Osteoblast (primary cell): ENCODE measurements at places on chromosomes 7 and 10. TPM values are rescaled to one million over a fixed set of nuclear protein-coding genes. Genes with fewer than 3 reads are reported as not detected.

The FAM241B gene
- 0.36 TPM in 1 of 2 replicates, not detected in the other for total RNA-seq

The NPC1L1 gene
- not detected in 2 replicates for total RNA-seq

The CFAP69 gene
- total RNA-seq, result 5.4 and 8.8 TPM in 2 replicates

- DNase-seq, result no peak
- no peak overlapping the region for H3K4me3 ChIP-seq
- H3K27me3 ChIP-seq, result no peaks in the 10 kb centered on the region
- no peaks in the 10 kb centered on the region for H3K36me3 ChIP-seq
- H3K27ac ChIP-seq, result no peak overlapping the region
Measured at GRCh38 chr7:104397442-104397841, 69.0 kb downstream of the LHFPL3 start.

DNA sequence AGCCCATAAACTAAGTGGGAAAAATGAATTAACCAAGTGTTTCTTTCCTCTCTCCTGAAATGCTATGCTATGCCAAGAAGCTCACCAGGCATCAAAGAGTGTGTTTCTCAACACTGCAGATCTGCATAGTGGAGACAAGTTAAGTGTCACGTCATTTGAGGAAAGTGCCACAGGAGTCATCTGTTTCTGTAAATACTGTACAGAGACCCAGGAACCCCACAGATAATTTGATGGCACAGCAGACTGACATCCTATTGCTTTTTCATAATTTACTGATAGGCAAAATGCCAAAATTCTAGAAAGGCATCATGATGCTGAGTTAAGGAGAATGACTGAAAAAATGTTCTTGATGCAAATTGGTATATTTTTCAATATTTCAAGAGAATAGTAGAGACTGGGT, 124.3 kb downstream of the NRCAM start:
- H3K4me1 ChIP-seq, result no peaks in the 10 kb centered on the region
- H3K27ac ChIP-seq, result no peak overlapping the region
- no peaks in the 10 kb centered on the region for H3K36me3 ChIP-seq
- no peaks in the 10 kb centered on the region for H3K27me3 ChIP-seq

- H3K36me3 ChIP-seq, result peaks cover 10% of the 10 kb centered on the region
- peaks cover 28% of the 10 kb centered on the region for H3K4me1 ChIP-seq
Measured at GRCh38 chr10:103668351-103669242, 175.1 kb downstream of the NEURL1 start.

GRCh38 chr10:6721480-6721879, 141.4 kb upstream of the PRKCQ start:
- DNase-seq, result peak; percentile 73
- H3K27me3 ChIP-seq, result no peaks in the 10 kb centered on the region
- peak overlapping the region; percentile 23 for H3K4me3 ChIP-seq

DNA sequence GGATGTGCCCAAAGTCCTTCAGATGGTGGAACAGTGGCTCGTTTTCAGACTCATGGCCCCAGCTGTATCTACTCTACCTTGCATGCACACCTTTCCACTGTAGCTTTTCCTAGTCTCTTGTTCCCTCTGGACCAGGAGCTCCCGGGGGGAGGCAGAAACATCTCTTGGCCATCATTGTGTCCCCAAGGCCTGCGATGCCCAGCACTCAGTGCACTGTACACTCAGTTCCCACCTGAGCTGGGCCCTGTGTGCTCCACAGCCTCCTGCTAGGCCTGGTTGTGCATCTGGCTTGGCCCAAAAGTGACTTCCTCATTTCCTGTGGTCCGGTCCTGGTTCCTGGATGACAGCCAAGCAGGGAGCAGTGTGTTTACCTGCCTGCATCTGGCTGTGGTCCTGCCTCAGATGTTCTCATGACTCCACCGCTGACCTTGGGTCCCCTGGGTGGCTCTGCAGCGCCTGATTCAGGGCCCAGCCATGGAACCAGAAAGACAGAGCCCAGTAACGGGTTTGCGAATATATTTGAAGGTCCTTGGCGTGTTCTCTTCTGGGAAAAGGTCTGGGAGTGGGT, 9.9 kb upstream of the DOCK1 start:
- no peaks in the 10 kb centered on the region for H3K4me1 ChIP-seq
- H3K4me3 ChIP-seq, result no peak overlapping the region
- DNase-seq, result peak; percentile 73
- H3K27me3 ChIP-seq, result peaks cover 11% of the 10 kb centered on the region
- no peak overlapping the region for H3K27ac ChIP-seq

GRCh38 chr10:61834519-61834918, 67.0 kb upstream of the ARID5B start:
- H3K4me1 ChIP-seq, result peaks cover 40% of the 10 kb centered on the region
- H3K4me3 ChIP-seq, result no peak overlapping the region
- H3K27ac ChIP-seq, result peak overlapping the region; percentile 68
- no peak for DNase-seq

- H3K27me3 ChIP-seq, result no peaks in the 10 kb centered on the region
- H3K4me3 ChIP-seq, result no peak overlapping the region
- no peaks in the 10 kb centered on the region for H3K36me3 ChIP-seq
- no peak overlapping the region for H3K27ac ChIP-seq
- DNase-seq, result no peak
Measured at GRCh38 chr7:129906700-129907099, 46.1 kb downstream of the UBE2H start.

GRCh38 chr10:114649217-114649903, 8.7 kb downstream of the ABLIM1 start:
- peaks cover 15% of the 10 kb centered on the region for H3K4me1 ChIP-seq
- H3K36me3 ChIP-seq, result no peaks in the 10 kb centered on the region
- no peak overlapping the region for H3K4me3 ChIP-seq
- H3K27me3 ChIP-seq, result no peaks in the 10 kb centered on the region
- no peak overlapping the region for H3K27ac ChIP-seq
- no peak for DNase-seq

DNA sequence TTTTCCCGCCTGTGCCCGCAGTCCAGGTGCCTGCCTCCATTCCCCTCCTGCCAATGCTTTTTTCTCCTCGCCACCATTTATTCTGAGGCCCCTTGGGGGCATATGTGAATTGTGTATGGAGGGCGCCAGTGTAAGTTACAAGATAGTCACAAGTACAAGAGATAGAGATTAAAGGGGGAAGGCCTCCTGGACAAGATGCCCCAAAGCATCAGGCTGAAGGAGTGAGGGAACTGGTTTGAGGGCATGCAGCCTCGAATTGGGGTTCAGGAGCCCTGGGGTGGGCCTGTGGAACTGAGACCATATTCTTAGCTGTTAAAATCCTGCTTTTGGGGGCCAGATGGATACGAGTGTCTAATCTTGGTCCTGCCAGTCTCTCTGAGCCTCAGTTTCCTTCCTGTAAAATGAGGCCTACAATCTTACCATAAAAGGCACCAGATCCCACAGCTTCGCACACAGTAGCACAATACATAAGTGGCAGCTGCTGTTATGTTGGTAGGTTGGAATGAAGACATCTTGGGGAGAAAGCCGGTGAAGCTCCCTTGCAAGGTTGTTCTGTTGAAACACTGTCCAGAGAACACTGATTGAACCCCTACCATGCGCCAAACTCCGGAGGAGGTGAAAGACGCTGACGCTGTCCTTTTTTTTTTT, 545 bp upstream of the COMTD1 start:
- H3K36me3 ChIP-seq, result peaks cover 12% of the 10 kb centered on the region
- no peaks in the 10 kb centered on the region for H3K27me3 ChIP-seq
- DNase-seq, result no peak
- no peak overlapping the region for H3K27ac ChIP-seq
- H3K4me1 ChIP-seq, result peaks cover 13% of the 10 kb centered on the region

GRCh38 chr10:112671743-112672142, 224.7 kb downstream of the VTI1A start:
- no peak for DNase-seq
- no peak overlapping the region for H3K27ac ChIP-seq
- peaks cover 3% of the 10 kb centered on the region for H3K36me3 ChIP-seq
- no peaks in the 10 kb centered on the region for H3K27me3 ChIP-seq
- H3K4me1 ChIP-seq, result no peaks in the 10 kb centered on the region

GRCh38 chr10:12638103-12638502, 288.8 kb downstream of the CAMK1D start:
- no peaks in the 10 kb centered on the region for H3K36me3 ChIP-seq
- H3K4me3 ChIP-seq, result no peak overlapping the region
- no peak overlapping the region for H3K27ac ChIP-seq
- DNase-seq, result peak; percentile 3
- H3K4me1 ChIP-seq, result no peaks in the 10 kb centered on the region

DNA sequence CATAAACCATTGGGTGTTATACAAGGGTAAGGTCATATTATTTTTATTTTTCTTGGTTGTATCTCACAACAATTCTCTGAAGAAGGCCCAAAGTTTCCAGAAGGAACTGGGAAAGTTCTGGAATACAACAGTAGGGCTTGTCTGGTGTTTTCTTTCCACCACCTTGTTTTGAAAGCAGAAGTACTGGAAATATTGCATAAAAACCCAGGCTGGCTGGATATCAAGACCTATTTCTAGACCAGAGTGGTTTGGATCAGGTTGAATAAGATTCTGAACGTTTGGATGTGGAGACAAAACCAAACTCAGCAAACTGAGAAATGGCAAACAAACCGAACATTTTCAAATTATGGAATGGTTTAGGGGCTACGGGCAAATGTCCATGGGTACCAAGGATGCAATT, 182.6 kb upstream of the FZD8 start:
- no peak for DNase-seq
- H3K27me3 ChIP-seq, result no peaks in the 10 kb centered on the region
- H3K27ac ChIP-seq, result no peak overlapping the region
- H3K36me3 ChIP-seq, result no peaks in the 10 kb centered on the region
- peaks cover 13% of the 10 kb centered on the region for H3K4me1 ChIP-seq

DNA sequence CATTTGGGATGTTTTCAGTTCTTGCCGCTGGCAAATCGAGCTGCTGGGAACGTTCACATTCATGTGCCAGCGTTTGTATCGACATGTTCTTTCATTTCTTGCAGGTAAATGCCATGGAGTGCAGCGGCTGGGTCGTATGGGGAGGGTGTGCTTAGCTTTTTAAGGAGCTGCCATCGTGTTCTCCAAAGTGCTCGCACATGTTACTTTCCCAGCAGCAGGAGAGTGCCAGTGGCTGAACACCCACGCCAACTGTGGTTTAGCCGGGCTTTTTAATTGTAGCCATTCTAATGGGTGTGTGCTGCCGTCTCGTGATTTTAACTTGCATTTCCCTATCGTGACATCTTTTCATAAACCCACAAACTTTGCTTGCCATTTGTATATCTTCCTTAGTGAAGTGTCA, 11.6 kb upstream of the BNIP3 start:
- no peaks in the 10 kb centered on the region for H3K4me1 ChIP-seq
- H3K27ac ChIP-seq, result no peak overlapping the region
- no peaks in the 10 kb centered on the region for H3K27me3 ChIP-seq
- no peaks in the 10 kb centered on the region for H3K36me3 ChIP-seq
- no peak overlapping the region for H3K4me3 ChIP-seq
- DNase-seq, result no peak
